NCI-H1417 treated with DMSO at 0.1 percent for 48 hours (cell line): ENCODE measurements at places on chromosomes 3 and 15.

- no peak for DNase-seq
Measured at GRCh38 chr3:178761461-178761860, 225.2 kb downstream of the KCNMB2 start.

DNA sequence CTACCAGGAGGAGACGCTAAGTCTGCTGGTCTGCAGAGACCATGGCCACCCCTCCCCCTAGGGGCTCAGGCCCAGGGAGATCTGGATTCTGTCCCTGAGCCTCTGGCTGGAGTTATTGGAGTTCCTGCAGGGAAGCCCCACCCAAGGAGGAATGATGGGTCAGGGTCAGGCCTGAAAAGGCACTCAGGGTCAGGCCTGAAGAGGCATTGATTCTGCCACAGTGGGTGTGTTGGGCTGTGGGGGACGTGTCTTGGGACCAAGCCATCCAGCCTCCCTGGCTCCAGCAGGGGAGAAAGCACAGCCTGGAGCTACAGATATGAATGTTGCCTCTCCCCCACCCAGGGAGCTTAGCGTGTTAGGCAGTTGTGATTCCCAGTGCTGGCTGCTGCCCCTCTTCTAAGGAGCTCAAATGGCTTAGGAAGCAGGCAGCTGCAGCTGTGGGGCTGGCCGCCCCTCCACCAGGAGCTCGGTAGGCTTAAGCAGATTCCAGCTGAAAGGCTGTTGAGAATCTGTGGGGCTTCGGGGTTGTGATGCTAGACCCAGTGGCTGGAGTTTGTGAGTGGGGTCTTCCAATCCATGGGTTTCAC, 176.7 kb downstream of the CHL1 start:
- no peak for DNase-seq

- no peak for DNase-seq
Measured at GRCh38 chr15:86064326-86064725, 15.3 kb upstream of the AGBL1 start.

DNA sequence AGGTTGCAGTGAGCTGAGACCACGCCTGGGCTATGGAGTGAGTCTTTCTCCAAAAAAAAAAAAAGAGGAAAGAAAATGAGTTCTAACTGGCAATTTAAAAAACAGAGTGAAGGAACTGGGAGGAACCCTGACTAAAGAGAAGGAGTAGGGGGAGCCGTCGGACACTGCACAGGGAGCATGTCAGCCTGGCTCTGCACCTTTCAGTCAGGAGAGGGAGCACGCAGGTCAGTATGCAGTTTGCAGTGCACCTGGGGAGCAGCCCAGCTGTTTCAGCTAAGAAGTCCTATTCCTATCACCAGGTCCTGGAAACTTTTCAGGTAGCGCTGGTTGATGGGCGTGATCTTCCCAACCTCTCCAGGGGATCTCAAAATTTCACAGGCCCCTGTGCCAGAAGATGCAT, 14.9 kb upstream of the ZXDC start:
- DNase-seq = no peak

DNA sequence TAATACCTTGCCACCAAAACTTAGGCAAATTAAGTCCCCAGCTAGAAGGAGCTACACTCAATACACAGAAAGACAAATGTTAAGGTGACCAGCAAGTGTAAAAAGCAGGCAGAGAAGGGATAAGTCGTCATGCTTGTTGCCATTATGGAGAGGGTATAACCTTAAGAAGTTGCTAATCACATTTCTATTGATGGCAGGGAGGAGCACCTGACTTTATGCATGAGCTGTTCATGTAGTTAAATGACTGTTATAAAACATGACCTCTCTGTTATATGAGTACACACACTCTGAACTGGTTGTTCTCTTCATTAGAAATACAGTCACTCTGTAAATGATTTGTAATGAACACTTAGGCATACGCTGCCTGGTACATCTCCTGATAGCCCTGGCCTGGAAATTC, 6.6 kb upstream of the CCNL1 start:
- no peak for DNase-seq

- no peak for DNase-seq
Measured at GRCh38 chr3:184658223-184658928, 53.5 kb downstream of the MAGEF1 start.

DNA sequence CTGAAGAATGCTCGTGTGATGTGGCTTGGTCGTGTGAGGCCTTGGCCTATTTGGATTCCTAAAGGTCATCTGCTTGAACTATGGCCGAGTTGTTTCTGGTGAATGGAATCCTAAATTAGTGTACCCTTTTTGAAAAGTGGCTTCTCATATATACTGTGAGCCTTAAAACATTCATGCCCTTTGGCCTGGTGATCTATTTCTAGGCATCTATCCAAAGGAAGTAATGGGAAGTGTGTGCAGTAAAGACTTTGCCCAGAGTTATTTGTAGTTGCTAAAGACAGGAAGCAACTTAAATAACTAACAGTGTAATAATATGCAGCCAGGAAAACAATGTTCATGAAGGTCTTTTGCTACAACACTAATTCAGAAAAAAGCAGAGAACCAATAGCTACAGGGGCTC, 3.0 kb downstream of the DGKG start:
- DNase-seq = no peak

- DNase-seq = no peak
Measured at GRCh38 chr15:101043011-101043410, 123.9 kb downstream of the LRRK1 start.

DNA sequence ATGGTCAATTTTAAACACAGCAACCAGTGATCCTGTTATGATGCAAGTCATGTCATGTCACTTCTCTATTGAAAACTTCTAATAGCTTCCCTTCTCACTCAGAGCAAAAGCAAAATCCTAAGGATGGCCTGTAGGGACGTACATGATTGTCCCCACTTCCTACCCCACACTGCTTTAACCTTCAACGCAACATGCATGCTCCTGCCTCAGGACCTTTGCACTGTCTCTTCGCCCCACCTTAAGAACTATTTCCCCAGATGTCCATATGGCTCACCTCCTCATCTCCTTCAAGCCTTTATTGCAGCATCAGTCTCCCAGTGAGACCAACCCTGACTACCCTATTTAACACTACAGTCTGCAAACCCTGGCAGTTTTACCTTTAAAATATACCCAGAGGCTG, 214.1 kb upstream of the CHRM5 start:
- no peak for DNase-seq

DNA sequence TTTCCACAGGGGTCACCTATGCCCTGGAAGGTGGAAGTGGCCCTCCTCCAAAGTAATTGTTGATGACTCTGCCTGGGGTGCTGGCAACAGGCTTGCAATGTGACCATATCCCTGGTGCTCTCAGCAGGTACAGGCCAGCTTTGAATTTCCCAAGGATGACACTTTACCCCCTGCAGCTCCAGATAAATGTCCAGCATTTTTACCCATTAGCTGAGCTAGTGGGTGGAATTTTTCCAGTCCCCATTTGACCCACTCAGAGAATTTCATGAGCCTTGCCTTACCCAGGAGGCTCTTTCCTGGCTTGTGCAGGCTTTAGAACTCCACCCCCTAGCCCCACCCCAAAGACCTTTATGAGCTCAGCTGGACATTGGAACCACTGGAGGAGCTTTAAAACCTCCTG, 77.6 kb downstream of the ST8SIA2 start:
- no peak for DNase-seq

DNA sequence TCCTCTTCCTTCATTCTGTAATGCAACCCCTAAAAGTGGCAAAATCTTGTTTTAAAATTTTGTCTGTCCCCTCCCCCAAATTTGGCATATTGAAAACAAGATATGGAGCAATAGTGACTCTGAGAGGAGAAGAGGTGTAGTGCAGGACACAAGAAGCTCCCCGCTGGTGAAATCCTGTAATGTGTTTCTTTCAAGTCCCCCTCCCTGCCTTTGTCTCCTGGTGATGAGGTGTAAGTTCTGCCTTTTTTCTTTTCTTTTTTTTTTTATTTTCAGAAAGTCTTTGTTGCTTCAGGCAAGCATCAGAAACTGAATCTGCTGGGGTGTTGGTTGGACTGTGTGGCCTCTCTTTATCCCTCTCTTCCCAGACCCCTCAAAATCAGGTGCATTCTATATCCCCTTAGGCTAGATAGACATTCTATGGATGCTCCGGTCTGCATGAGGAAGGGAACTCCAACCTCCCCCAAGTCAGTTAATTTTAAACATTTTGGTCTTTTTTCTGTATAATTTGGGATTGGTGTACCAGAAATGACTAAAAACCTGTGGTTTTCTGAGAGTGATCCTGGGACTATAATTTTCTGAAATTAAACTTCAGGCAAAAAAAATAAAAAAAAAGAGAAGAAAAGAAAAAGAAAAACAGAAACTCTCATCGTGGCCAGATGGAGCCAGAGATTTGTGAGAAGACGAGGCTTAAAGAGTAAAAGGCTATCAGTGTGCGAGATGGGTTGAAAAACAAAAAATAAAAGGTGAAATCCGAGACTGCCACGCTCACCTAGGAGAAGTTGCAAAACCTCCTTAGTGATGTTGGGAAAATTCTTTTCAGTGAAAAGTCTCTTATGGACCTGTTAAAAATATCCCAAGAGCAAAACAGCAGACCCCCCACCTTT, 21.4 kb downstream of the ACKR2 start:
- DNase-seq = no peak
